ENCODE measurements at places on chromosomes 2 and 18.

- DNase-seq = no peak
Measured at GRCh38 chr2:69469375-69469774, 32.1 kb upstream of the NFU1 start.

- peak; percentile 73 for DNase-seq
Measured at GRCh38 chr18:63562284-63562683, 20.1 kb downstream of the SERPINB12 start.

DNA sequence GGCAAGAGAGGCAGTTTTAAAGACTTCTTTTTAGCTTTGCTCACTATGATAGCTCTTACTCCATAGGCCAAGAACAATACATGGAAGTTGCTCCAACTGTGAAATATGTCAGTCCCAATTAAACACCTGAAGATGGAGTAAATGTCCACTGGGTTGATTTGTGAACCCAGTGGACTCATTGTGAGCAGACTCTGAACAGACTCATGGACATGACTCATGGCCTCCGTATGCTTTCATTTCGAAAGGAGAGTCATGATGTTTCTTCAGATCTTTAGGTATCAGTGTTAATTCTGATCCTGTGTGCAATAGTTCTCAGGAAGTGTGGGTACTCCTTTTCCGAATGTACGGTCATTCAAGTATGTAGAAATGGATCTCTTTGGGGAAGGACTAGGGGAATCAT is 5.4 kb upstream of the CWC22 start:
- no peak for DNase-seq

GRCh38 chr2:127118038-127118437 is 11.1 kb upstream of the BIN1 start:
- DNase-seq = no peak

- DNase-seq = no peak
Measured at GRCh38 chr2:11156396-11157075, 1.3 kb downstream of the SLC66A3 start.

- no peak for DNase-seq
Measured at GRCh38 chr2:63484481-63484880, 103.8 kb downstream of the WDPCP start.

- no peak for DNase-seq
Measured at GRCh38 chr18:63907664-63908063, at the start of gene SERPINB10. SERPINB10 (plus strand) TSS chr18:63907958; CDS start chr18:63915511, 7,553 bp downstream.

DNA sequence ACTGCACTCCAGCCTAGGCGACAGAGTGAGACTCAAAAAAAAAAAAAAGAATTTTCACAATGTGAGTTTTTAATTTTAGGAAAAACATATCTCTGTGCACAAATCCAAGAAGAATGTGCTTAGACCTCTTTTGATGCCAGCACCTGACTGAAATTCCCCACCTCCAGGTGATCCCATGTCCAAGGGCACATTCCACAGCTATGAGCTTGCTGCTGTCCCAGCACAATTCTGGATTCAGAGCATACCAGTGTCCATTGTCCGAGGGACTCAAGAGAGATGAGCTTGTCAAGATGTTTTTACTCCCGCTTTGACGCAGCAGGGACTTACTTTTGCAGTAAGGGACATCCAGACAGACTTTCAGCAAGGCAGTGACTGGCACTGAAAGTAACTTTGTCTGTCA is 489.1 kb upstream of the ACVR2A start:
- DNase-seq = no peak

DNA sequence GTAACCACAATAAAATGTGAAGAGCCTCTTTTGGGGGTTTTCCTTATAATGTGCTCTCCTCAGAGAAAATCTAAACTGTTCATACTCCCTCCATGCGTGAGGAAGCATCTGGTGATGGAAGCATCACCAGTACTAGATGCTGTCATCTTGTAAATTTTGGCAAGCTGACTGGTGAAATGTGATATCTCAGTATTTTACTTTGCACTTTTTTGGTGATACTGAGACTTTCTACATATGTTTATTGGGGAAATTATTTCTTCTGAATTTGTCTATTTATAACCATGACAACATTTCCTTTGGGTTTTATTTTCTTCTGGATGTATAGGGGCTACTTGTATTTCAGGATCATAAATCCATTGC is 95.9 kb upstream of the DLGAP1 start:
- no peak for DNase-seq

- DNase-seq = no peak
Measured at GRCh38 chr2:101736233-101736632, 38.7 kb downstream of the MAP4K4 start.

GRCh38 chr2:186614373-186614772 is 24.5 kb downstream of the ITGAV start:
- DNase-seq = no peak

DNA sequence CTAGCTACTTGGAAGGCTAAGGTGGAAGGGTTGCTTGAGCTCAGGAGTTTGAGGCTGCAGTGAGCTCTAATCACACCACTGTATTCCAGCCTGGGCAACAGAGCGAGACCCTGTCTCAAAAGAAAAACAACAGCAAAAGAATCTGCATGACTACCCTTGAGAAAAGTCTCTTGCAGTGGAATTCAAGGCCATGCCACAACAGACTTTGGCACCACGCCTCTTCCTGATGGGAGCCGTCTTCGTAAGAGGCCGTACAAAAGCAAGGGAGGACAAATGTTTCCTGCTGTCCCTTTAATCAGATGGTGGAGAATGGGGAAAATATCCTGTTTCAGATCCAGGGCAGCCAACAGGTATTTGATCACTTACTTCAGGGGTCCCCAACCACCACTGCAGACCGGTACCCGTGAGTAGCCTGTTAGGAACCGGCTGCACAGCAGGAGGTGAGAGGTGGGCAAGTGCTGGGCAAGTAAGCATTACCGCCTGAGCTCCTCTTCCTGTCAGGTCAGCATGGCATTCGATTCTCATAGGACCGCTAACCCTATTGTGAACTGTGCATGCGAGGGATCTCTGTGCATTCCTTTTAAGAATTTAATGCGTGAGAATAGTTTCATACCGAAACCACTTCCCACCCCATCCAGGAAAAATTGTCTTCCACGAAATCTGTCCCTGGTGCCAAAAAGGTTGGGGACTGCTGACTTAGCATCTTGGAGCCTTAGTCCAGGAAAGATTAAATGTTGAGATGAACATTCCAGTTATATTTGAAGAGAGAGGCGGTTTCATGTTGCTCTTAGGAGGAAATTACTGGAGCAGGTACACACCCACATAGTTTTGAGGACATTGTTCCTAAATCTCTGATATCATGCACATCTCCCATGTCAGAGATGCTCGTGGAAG is 94.4 kb upstream of the XPO1 start:
- no peak for DNase-seq

GRCh38 chr18:61426492-61427053 is 93.3 kb downstream of the CDH20 start:
- DNase-seq = no peak

GRCh38 chr2:168814046-168814445 is 11.6 kb downstream of the NOSTRIN start:
- no peak for DNase-seq

- DNase-seq = no peak
Measured at GRCh38 chr18:47422524-47422923, 171.1 kb upstream of the SKOR2 start.

DNA sequence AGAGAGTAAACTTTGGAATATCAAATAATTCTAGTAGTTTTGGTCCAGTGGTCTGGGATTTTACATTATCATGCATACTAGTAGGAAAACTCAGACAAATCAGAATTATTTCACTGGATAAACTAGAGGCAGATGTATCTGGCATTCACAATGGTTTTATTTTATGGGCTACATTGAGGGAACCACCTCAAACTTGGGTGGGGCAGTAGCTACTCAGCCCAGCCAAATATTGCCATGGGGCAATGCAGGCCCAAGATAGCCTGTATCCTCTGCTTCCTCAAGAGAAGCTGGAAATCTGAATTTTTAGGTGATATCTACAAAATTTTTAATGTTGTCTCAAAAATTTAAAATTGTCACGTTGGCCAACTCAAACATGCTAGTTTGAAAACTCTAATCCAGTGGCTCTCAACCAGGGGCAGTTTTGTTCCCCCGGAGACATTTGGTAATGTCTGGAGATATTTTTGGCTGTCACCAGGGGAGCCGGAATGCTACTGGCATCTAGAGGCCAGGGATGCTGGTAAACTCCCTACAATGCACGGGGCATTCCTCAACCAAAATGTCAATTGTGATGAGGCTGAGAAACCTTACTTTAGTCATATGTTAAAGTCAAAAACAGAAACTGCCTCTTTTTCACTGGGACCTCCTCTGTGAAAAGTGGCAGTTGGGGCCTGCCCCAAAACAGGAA is 172.8 kb upstream of the SPRED2 start:
- no peak for DNase-seq

- DNase-seq = no peak
Measured at GRCh38 chr18:39555496-39555895, 1989.9 kb upstream of the CELF4 start.

DNA sequence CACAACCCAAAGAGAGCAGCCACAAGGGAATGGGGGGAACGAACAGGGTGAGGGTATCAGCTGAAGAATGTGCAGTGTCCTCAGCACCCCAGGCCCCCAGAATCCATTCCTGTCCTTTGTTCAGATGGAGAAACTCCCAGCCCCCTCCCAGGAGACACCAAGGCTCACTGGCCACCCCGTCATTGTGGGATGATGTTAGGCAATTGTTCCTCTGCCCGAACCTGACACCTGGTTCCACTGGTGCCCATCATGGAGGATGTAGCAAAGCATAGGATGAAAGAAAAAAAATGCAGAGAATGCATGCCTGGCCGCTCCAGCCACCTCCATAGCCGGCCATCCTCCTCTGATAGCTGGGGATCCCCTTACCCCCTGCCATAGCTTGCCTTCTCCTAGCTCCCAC is 197.3 kb upstream of the TWIST2 start:
- DNase-seq = no peak

DNA sequence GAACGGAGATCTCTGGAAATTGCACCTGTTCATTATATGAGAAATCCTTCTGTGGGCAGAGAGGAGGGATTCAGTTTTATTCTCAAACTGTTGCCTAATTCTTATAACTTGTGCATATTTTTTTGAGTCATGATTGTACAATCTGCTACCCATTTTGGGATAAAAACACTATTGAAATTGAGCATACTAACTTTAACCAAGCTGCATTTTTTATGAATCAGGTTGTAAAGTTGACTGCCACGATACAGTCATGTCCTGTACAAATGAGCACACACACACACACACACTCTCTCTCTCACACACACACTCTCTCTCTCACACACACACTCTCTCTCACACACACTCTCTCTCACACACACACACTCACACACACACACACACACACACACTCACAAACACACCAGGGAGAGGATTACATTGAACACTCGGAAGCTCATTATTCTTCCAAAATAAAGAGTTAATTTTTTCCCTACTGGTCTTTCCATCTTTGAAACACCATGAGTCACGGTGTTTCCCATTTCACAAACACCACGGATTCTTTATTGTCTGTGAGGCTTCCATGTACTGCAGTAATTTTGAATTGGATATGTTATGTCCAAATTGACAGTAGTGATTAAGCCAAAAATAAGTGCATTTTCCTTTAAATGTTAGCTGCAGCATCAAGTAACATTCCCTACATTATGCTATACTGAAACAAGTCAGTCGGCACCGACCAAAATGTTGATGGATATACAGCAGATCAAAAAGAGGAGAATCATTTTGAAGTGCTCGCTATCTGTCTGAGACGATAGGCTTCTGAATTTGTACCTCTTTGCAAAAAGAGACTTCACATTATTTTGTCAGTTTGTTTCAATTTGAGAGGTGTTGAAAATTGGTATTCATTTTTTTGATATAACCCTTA is 216.9 kb downstream of the ARHGAP15 start:
- DNase-seq = no peak
